Substantia nigra (tissue), 51 donors: ENCODE measurements at places on chromosomes 6 and 20.

DNA sequence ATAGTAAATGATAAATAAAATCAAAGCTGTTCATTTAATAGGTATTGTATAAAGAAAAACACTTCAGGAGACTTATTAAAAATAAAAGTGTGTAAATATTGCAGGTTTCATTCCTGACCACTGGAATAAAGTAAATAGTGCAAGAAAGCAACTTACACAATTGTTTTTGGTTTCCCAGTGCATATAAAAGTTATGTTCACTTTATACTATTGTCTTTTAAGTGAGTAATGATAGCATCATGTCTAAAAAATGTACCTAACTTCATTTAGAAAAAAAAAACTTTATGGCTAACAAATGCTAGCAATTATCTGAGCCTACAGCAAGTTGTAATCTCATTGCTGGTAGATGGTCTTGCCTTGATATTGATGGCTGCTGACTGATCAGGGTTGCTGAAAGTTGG lies 726.6 kb upstream of the POU3F2 start:
- no peak for DNase-seq

DNA sequence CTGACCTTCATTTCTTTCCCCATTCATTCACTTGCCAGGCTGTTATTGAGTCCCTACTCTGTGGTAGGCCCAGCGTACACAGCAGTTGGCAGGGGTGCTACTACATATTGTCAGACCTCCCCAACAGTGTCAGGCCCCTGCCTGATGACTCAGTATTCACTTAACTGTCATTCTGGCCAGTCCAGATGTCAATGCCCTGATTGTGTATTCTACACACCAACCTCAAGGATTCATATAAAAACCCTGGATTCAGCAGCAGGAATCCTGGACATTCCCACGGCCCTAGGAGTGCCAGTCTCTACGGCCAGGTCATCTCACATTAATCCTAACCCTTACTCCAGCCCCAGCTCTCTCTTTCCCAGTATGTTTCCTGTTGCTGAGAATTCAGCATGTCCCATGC lies 151.5 kb downstream of the TASP1 start:
- no peak for DNase-seq

DNA sequence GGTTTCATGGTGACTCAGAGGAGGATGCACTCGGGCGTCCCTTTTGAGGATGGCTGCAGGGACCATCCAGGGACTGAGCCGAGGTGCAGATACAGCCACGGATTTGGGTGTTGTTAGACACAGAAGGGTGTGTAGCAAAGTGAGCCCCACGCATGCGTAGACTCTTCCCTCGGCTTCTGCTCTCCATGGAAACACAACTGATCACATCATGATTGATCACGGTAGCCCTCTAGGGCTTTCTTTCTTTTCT lies 606 bp upstream of the ULBP1 start:
- no peak for DNase-seq

DNA sequence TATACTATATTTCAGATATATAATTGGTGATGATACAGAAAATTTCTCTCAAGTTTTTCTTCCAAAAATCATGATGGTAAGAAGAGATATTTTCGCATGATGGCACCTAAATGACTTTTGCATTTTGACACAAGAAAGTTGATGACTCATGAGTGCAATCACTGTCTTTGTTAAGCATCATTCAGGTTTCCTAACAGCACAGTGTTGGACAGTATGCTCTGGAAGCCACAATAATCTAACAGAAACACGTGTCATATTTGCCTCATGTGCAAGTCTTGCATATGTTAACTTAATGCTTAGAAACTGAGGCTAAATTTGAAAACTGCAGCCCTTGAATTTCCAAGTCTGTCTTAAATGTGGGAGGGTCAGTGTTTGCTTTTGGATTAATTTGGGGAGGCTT lies 533.5 kb downstream of the LMBRD1 start:
- no peak for DNase-seq

GRCh38 chr6:163463180-163463579 lies 48.7 kb downstream of the QKI start:
- DNase-seq = no peak

DNA sequence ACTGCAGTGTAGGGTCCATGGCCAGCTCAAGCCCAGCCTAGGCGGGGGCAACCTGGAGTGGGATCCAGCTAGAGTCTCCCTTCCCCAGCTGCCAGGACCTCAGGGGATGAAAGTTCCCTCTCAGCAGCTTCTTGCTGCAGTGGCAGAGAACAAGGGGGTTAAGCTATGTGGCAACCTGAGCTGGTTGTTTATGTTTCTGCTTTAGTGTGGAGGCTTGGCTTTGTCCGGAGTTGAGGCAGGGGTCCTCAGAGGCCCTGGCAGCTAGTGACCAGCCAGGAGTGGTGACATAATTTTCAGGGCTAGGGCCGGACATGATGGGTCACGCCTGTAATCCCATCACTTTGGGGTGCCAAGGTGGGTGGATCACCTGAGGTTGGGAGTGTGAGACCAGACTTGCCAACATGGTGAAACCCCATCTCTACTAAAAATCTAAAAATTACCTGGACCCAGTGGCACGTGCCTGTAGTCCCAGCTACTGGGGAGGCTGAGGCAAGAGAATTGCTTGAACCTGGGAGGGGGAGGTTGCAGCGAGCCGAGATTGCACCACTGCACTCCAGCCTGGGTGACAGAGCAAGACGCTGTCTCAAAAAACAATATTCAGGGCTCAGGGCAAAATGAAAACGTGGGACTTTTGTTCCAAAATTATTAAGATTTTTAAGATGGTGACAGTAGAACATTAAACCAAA lies 8.5 kb upstream of the PCIF1 start:
- no peak for DNase-seq

GRCh38 chr6:109783250-109783986 lies 92.3 kb downstream of the FIG4 start:
- DNase-seq = no peak

DNA sequence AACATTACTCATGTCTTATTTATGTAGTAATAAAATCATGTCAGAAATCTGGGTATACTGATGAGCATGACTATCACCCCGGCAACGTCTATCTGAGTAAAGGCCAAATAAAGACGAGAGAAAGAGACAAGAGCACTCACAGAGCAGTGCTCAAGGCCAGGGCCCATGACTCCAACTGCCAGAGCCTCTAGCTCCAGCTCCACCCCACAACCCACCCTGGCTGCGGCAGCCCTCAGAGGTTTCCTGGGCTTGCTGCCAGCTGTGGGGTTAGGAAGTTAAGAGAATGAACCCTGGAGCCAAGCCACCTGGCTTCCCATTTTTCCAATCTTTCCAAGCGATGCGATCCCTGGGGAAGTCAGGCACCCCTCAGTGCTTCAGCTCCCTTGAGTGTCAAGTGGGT lies 92.0 kb upstream of the PAX1 start:
- no peak for DNase-seq

GRCh38 chr6:6891949-6892461 lies 215.8 kb upstream of the RREB1 start:
- no peak for DNase-seq

DNA sequence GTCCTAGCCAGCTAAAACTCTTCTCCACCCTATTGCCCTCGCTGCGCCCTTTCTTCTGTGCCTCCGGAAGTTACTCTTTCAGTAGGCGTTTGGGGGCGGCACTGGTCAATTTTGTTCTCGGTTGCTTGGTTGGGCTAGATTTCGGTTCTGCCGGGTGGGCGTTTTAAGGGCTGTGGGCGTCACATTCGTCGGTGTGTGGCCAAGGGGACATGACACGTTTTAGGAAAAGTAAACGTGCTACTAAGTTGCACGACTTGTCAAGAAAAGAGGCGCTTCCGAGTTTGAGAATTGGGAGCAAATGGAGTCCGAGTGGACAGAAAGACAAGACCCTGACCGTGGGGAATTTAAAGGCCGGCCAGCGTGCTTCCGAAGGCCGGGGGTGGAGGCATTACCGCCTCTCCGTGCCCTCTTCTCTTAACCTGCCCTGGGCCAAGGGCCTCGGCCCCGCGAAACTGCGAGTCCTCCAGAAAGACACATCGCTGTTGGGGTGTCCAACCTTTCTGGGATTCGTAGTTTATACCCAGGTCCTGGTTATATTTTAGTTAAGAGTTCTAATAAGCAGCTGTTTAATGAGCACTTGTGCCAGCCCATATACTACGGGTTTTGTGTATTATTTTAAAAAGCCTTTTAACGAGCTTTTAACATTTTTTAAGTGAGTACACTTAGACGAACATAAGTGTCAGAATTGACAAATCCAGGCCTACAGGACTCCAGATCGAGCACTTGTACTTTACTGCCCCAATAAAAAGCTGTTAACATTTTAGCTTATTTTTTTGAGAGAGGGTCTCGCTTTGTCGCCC lies 664 bp upstream of the BAG6 start:
- peak; percentile 92 for DNase-seq

DNA sequence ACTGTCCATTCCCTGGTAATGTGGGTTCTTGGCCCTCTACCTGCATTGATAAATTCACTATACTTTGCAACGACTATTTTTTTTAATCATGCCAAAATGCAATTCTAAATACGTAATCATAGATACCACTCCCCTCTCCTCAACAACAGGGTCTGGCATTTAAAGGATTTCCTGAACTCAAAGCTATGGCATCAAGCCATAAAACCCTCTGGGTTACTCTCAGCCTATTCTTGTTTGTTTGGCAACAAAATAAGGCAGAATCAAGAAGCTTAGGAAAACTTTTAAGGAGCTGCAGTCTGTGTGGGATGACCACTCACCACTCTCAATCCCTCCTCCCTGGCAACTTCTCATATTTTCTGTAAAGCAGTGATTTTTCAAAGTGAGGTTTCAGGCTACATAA lies 669.9 kb upstream of the ID4 start:
- no peak for DNase-seq

- no peak for DNase-seq
These were observed 801 bp downstream of the FBXL4 start for GRCh38 chr6:98946879-98947410.

- DNase-seq = no peak
These were observed 7.4 kb upstream of the TJAP1 start for GRCh38 chr6:43469947-43470346.

- no peak for DNase-seq
These were observed 18.2 kb upstream of the MYB start for GRCh38 chr6:135162678-135163439.

GRCh38 chr6:154763650-154764049 lies 30.4 kb downstream of the SCAF8 start:
- DNase-seq = no peak

DNA sequence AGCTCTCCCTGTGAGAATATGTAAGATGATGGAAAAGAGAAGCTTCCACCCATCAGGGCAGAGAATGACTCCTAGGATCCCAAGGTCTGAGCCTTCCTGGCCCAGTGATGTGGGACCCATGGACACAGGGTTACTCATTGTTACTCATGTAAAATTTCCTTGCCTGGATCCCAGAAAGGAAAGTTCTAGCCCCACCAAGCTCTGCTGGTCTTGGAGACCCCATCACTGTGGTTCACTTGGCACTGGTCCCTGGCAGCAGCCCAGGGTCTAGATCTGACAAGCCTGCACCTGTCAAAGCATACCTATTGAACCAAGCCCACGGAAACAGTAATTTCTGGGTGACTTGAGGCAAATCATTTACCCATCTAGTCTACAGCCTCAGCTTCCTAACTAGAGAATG lies 22.1 kb downstream of the MDGA1 start:
- no peak for DNase-seq

GRCh38 chr6:143963158-143963919 lies 44.7 kb downstream of the PLAGL1 start:
- no peak for DNase-seq

DNA sequence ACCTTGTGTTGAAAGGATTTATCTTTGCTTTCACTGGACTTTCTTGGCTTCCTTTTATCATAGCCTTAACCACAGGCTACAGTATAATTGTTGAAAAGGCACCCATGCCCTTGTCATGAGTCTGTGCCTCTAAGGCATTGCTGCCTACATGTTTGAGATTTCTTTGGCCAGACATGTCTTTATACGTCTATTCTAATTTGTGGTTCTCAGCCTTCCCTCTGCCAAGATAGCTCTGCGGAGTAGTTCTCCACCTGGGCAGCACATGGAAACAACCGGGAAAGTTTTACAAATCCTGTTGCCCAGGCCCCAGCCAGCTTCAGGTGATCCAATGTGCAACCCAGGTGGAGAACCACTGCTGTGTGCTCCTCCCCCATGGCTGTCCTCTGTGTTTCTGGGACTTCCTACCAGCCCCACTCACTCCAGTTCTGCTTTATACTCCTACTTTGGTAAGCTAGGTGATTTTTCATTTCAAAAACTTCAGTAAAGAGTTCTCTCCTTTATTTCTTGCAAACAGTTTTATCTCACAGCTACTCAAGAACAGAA lies 159.6 kb upstream of the MYLIP start:
- no peak for DNase-seq

GRCh38 chr6:45477278-45477677 lies 99.5 kb upstream of the SUPT3H start:
- no peak for DNase-seq

GRCh38 chr6:1745814-1746213 lies 136.1 kb downstream of the FOXC1 start:
- DNase-seq = no peak

DNA sequence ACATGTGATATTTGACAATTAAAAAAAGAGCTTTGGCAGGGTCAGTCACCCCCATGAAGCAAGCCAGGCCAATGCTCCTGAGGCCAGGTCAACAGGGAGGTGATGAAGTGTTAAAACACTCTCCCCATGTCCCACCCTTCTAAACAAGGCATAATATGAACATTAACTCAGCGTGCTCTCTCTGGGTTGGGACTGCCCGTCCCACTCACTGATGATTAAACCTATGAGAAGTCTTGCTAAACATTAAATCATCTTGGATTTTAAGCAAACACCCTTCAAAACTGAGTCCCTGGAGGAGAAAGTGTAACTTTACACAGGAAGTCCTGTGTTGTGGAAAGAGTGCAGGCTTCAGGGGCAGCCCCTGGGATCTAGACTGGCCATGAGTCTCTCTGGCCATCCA lies 558.5 kb downstream of the CD83 start:
- DNase-seq = no peak

- DNase-seq = no peak
These were observed 14.0 kb downstream of the SLC17A9 start for GRCh38 chr20:62966212-62967148.

- no peak for DNase-seq
These were observed 582.0 kb downstream of the KIF16B start for GRCh38 chr20:15991279-15991678.

- no peak for DNase-seq
These were observed 810.7 kb downstream of the MAFB start for GRCh38 chr20:39878320-39878719.

GRCh38 chr6:133185731-133186130 lies 55.4 kb upstream of the EYA4 start:
- no peak for DNase-seq

GRCh38 chr20:63555661-63556381 lies 1.9 kb downstream of the FNDC11 start:
- no peak for DNase-seq

- DNase-seq = no peak
These were observed 272.6 kb downstream of the TMEM242 start for GRCh38 chr6:157050537-157051265.

- peak; percentile 17 for DNase-seq
These were observed 56.0 kb downstream of the OTOR start for GRCh38 chr20:16803965-16804792.

DNA sequence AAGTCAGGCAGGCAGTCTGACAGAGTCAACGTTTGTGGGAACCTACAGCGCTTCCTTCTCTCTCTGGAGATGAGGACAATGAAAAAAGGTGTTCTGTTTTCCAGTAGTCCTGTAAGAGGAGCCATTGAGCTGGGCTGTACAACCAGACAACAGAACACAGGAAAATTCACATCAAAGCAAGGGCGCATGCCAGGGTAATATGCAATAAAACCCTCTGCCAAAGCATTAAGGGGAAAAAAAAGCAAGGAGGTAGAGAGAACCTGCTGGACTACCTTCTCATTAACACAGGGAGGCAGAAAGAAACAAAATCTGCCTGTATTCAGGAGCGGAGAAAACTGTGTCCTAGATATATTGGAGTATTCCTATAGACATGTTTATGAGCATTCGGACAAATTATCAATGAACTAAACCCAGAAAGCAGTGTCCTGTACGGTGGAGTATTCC lies 1.3 kb downstream of the RNF24 start:
- DNase-seq = peak; percentile 56
